NCI-H460 (cell line): ENCODE measurements at places on chromosomes 16 and 17.

- no peak for DNase-seq
Observed at GRCh38 chr17:43577664-43578403, 31.7 kb upstream of the ETV4 start.

GRCh38 chr17:60439501-60439900, 17.2 kb downstream of the CHCT1 start:
- DNase-seq: no peak

DNA sequence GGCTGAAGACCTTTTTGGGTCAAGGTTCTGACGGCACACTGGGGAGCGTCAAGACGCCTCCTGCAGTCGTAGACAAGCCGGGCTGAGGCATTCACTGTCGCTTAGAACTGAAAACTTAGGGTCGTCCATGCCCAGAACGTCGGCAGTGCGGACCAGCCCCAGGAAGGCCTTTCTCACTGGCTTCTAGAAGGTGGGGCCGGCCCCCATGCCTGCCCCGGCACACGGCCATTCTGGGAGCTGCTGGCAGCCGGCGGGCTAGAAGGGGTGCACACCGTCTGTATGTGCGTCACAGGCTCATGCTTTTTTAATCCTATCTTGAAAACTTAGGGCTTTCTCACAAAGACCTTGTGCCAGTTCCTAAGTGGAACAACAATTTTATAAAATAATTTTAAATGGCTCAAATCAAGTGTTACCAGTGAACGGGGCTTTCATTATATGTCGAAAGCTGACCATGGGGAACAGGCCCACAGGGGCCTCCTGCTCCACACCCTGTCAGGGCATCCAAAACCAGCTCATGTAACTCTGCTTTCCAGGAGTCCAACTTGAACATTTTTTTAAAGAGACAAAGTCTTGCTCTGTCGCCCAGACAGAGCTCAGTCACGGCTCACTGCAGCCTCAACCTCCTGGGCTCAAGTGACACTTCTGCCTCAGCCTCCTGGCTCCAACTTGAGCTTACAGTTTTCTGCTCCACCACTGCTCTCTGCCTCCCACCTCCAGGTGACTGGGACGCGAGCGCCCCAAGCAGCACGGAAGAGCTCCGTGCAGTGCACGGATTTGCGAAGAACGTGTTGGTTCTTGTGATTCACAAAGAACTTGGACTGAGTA, 111.2 kb downstream of the ANKRD11 start:
- no peak for DNase-seq

DNA sequence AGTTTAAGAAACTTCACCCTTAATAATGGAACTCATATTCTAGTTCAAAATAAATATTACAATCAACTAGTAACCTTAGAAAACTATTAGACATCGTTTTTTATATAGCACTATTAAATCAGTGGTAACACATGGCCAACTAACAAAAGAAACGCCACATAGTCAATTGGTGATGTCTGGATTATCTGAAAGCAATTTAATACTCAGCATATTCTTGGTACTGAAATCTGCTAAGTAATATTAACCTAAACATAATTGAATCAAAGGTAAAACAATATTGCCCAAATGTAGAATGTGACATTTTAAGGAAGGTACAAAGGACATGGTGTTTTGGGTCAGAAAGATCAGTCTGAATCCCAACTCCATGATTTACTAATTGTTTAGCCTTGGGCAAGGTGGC, 11.1 kb upstream of the RSL1D1 start:
- DNase-seq: no peak

DNA sequence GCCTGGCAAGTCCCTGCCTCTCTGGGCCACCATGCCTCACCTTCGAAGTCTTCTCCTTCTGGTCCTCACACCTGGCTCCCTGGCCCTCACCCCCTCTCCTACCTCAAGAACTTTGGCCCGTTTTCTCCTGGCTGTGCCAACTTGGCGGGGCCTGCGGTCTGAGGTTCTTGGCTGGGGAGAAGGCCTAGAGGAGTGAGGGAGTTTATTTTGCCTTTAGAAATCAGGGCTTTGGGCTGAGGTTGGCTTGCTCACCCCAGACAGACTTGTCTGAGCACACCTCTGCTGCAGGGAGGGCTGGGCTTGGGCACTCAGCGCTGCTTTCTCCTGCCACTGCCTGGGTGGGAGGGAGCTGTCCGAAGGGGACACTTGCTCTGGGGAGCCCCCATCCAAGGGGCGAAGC, 23.3 kb upstream of the TAC4 start:
- DNase-seq: no peak
